Islet precursor cell (in vitro differentiated cells): ENCODE measurements at places on chromosomes 7 and 10.

DNA sequence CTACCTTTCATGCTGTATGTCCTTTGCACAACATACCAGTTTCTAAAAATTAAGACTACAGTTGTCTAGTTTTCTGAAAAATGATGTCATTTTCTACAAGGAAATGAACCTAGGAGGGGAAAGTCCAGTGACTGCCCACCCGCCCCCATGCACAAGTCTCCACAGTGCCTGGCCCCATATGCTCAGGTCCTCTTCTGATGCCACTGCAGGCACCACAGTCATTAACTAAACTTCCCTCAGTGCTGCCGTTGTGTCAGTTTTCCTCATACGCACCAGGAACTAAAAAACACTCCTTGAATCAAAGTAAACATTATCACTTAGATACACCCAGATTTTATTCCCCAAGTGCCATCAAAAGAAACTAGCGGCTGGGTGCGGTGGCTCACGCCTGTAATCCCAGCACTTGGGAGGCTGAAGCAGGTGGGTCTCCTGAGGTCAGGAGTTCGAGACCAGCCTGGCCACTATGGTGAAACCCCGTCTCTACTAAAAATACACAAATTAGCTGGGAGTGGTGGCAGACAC, 6.9 kb upstream of the TNS3 start:
- DNase-seq: peak; percentile 54

GRCh38 chr7:66267249-66267648, 62.1 kb downstream of the TPST1 start:
- DNase-seq: no peak

DNA sequence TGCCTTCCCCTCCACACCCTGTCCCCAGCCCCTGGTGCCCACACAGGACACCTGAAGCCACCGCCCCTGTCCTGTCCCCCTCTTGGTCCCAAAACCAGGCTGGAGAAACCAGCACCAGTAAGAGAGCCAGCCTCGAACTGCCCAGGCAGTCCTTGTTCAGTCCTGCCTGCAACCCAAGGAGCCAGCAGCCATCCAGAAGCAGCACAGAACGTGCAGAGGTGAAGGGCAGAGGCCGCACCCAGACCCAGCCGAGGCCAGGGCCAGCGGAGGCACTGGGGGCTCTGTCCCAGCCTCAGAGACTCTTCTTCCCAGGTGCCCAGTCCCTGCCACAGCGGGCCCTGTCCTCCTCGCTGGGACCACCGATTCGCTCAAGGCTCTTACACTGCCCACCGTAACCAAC, 23.3 kb upstream of the CNPY1 start:
- DNase-seq: no peak

DNA sequence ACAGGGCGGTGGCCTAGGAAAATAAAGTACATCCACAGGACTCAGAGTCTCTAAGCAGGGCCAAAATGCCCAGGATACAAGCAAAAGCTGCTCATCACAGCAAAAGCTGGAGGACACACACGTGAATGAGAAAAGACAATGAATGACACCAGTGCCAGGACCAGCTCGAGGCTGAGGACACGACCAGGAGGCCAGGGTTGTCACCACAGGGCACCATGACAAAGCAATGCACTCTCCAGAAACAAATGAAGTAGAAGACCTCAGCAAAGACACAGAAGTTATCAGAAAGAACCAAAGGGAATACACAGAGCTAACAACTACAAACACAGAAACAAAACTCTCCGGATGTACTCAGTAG, 92.1 kb downstream of the FOXL3 start:
- DNase-seq: no peak

DNA sequence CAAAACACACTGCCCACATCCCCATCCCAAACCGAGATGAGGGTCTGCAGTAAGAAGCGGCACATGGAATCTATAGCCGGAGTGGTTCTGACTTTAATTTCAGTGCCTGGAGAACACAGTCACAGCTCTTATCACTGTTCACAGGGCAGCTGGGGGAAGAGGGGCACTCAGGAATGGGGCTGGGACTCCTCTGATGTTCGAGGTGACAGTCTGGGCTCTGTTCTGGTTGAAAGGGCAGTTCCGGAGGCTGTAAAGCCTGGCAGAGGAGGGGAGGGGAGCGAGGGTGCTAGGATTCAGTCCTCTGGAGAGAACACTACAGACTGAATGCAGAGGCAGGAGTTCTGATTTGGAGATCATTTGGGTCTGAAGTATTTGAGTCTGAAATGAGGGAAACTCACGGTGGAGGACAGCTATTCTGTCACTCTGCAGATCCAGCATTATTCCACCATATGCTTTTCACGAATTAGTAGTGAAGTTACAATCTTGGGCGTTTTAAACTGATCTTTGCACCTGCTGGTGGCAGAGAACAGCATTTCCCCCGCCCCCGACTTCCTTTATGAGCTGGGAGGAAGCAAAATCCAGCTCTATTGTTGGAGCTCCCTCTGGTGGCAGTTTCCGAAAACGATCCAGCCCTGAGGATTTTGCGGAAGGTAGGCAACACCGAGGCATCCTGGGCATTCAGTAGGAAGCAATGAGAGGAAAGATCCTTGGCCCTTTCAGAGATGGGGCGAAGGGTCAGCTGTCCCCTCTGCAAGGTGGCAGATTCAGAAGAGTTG, 22.7 kb upstream of the KCNK18 start:
- peak; percentile 91 for DNase-seq

DNA sequence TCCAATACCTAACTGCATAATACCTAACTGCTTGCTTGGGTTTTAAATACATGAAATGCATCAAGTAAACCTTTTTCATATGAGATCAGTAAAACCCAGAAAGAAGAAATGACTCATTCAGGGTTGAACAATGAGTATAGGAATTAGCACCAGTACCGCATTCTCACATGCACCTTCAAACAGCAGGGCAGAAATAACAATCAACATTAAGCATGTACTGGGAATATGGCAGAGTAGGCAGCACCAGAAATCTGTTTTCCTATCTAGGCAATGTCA, 850.3 kb upstream of the SORCS1 start:
- DNase-seq: no peak

DNA sequence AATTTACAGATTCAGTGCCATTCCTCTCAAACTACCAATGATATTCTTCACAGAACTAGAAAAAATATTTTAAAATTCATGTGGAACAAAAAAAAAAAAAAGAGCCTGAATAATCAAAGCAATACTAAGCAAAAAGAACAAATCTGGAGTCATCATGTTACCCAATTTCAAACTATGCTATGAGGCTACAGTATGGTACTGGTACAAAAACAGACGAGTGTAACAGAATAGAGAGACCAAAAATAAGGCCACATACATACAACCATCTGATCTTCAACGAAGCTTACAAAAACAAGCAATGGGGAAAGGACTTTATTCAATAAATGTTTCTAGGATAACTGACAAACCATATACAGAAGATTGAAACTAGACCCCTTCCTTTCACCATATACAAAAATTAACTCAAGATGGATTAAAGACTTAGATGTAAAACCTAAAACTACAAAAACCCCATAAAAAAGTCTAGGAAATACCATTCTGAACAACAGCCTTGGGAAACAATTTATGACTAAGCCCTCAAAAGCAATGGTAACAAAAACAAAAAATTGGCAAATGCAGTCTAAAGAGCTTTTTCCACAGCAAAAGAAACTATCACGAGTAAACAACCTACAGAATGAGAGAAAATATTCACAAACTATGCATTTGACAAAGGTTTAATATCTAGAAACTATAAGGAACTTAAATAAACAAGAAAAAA, 207.7 kb downstream of the PTN start:
- no peak for DNase-seq

- DNase-seq: no peak
Measured at GRCh38 chr10:64261092-64261491, 739.9 kb downstream of the REEP3 start.
